ENCODE measurements at places on chromosomes 6 and 20.
A peak's percentile ranks its signal among the peaks of the same experiment; 100 is the strongest.

GRCh38 chr6:89749918-89750317, 69.7 kb downstream of the MDN1 start:
- DNase-seq, result no peak

DNA sequence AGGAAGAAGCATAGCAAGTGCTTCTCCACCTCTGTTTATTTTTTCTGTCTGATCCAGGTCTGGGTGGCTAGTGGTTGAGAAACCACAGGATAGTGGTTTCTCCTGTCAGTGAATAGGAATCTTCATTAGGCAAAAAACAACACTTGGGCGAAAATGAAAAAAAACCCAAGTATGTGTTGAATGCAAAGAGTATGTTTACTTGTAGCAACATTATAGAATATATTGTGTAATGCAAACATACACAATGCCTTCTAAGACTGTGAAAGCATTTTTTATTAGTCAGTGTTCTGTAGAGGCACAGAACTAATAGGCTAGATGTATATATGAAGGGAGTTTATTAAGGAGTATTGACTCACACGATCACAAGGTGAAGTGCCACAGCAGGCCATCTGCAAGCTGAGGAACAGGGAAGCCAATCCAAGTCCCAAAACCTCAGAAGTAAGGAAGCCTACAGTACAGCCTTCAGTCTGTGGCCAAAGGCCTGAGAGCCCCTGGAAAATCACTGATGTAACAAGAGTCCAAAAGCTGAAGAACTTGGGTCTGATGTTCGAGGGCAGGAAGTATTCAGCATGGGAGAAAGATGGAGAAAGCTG, 111.1 kb downstream of the UST start:
- DNase-seq, result no peak

DNA sequence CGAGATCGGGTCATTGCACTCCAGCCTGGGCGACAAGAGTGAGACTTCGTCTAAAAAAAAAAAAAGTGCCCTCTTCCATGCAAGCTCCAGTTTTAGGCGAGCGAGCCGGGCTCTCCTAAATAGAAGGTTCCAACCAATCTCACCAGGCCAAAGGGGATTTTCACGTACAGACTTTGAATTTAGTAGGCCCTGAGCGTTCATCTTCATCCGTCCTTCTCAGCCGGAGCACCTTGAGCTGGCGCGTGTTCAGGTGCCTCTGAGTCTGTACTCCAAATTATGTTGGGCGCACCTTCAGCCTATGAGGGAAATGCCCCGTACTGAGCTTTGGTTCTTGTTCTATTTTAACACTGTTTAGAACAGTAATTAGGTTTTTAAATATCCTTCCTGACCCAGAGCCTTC, 817 bp upstream of the TAP2 start:
- no peak for DNase-seq

GRCh38 chr6:2655844-2656433, 94.8 kb downstream of the MYLK4 start:
- no peak for DNase-seq

- DNase-seq, result no peak
Measured at GRCh38 chr6:83464381-83465140, 33.7 kb upstream of the ME1 start.

DNA sequence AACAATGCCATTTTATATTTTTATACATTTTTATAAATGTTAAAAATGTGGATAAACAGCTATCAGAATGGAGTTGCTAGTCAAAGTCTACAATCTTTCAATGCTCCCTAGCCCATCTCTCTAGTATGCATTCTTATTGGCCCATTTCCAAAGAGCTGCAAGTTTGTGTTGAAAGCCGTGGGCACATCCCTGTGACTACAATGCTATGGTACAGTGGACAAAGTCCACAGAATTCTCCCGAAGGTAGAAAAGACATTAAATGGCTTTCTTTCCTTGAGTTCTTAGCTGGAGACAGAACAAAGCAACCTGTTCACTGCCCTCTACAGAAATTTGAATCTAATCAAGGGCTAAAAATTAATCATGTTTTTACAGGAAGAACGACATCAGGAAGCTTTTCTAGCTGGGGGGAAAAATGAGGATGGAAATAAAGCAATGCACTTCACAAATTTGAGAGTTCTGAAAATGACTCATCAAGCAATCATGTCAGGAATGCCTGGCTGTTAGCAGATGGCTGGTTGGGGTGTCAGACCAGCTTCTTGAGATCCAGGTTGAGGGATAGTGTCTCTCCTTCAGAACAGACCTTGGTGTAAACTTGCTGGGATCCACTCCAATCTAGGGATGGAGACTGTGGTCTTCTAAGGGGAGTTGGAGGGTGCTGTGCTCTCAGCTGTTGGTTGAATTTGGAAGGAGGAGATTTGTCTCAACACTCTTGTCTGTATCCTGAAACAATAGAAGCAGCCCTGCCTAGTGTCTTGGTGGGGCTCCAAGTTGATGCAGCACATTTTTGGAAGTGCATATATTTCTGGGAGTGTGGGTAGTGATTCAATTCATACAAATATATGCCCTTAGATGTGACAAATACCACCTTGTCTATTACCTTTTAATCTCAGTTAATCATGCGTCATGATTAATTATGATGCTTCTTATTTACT, 143.4 kb upstream of the PHACTR1 start:
- DNase-seq, result no peak

DNA sequence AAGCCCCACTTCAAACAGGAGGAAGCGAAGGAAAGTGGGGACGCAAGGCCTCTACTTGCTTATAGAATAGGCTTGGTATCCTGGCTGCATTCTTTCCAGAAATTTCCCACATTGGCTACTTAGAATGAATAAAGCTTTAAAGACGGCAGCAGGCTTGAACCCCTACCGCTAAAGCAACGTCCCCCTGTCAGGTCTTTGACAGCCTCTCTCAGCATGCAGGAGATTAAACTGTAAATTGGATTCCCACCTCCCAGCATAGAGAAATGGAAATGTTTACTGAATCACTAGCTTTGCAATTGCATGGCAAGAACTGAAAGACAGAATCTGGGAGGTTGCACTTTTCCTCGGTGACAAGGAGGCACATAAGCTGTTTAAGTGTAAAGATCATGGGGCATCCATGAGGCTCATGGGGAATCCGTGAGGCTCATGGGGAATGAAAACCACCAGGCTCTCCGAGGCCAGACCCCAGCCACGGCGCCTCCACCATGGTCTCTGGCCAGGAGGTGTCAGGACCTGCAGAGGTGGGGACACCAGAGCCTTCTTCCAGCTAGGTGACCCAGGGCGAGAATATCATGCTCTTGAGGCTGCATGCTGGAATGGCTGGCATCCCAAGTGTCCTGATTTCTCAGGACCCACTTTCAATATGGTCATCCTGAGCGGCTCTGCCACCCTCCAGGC, 10.3 kb downstream of the LEMD2 start:
- DNase-seq, result no peak

GRCh38 chr6:163695414-163695864, 280.9 kb downstream of the QKI start:
- no peak for DNase-seq

DNA sequence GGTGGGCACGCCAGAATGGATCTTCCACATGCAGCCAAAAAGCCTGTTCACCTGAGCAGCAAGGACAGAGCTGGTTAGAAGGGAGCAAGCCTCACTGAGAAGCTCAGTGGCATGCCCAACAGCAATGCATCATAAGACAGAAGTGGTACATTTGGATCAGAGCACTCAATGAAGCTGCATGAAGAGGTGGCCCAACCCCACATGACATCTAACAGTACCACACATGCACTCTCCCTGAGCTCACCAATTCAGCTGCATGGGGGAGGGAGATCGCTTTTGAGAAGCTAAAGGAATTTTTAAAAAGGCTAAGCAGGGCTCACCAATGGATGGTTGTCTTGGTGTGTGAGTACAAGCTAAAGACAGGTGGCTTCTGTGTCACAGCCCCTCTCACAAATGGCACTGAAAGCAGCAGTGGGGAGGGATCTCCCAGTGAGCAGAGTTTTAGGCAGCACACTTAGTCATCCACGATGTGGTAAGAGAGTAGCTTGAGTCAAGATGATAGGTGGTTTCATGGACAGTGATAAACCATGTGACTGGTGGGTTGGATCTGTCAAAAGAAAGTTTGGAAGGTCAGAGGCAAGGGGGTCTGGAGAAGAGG, 166.6 kb upstream of the TAB2 start:
- no peak for DNase-seq

DNA sequence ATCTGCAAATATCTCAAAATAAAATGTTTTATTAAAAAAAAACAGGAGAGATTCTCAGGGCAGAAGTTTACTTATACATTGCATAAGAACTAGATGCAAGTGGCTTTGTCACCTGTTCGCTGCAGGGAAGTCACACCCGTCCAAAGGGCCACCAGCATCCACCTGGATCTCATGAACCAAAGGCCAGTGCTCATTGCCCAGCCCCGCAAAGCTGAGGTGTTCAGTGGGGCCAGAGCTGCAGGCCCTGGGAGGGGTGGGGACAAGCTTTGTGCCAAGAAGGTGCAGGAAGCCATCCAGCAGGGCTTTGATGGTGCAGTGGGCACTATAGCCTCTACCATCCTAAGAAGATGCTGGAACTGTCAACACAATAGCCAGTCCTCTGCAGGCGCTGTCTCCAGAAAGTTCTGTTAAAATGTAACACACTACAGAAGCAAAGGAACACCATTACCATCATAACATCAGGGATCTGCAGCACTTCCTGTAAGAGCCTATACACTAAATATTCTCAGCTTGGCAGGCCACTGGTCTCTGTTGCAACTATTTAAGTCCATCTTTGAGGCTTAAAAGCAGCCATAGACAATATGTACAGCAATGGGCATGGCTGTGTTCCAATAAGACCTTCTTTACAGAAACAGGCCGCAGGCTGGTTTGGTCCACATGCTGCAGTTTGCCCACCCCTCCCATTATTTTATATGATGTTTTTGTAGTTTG, 15.7 kb upstream of the CD93 start:
- no peak for DNase-seq

DNA sequence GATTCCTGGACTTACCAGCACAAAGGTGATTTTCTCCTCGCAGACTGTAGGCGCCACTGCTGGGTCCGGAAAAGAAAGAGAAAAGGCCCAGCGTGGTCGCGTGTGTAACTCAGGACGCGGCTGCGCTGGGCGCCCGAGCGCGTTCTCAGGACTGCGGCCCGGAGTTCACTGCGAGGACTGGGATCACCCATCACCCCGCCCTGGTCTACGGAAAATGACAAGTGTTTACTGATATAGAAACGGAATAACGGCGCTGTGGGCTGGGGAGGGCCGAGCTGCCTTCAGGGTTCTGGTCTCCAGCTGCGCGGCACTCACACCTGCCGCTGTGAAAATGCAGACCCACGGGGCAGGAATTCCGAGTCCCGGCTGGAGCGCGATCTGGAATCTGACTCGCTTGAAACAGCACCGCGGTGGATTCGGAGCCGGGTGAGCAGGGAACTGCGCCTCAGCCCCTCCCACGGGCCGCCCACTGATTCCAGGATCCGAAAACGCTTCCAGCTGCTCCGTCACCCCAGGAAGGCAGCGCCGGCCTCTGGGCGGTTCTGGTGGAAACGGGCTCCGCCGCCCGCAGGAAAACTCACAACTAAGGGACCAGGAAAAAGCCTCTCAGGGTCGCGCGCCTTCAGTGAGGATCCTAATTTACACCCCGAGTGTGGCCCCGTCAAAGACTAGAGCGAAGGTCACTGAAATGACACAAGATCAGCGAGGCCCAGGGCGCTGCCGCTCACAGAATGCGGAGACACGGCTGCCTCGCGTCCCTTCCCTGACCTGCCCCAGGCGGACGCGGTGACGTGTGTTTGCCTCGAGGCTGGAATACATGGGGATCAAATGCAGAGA, 34.5 kb downstream of the HLA-A start:
- peak; percentile 35 for DNase-seq

- DNase-seq, result no peak
Measured at GRCh38 chr20:24953209-24953575, 4.1 kb downstream of the CST7 start.

DNA sequence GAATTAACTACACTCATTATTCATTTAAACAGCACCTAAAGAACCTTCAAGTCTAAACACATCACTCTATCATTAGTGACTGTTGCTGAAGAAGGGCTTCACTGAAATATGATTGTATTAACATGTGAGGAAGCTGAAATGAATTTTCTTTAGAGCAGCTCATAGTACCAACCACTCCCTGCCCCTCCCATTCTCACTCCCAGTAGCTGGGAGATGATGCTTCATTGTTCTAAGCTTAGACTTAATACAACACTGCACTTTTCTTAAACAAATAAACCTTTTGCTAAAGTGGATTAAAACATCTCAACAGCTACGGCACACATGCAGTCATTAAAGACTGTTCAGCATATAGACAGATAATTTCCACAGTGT, 63.1 kb downstream of the ATXN1 start:
- no peak for DNase-seq

GRCh38 chr6:8829296-8829695, 394.0 kb upstream of the SLC35B3 start:
- DNase-seq, result no peak

- DNase-seq, result no peak
Measured at GRCh38 chr6:13417954-13418353, 69.4 kb downstream of the GFOD1 start.

DNA sequence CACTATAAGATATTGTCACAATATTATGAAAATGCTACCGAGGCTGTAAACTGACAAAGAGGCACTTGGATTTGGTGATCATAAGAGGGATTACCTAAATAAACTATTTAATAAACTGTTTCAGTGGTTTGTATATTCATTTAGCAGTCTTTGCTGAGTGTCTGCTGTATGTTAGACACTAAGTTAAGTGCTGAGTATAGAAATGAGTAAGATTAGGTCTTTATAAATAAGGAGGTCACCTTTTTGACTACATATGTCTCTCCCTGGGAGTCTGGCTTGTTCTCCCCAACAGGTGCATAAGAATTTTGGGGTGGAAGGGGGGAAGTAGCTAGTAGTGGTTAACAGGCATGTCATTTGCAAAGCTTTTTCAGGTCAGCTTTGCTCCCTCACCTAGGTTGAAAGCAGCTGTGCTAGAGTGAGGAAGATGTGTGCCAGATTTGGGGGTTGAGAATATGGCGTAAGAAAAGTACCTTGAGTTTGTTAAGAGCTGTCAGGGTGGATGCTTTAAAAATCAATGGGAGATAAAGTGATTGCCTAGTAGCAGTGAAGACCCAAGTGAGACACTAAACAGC, 246.3 kb downstream of the ZFAND3 start:
- no peak for DNase-seq

DNA sequence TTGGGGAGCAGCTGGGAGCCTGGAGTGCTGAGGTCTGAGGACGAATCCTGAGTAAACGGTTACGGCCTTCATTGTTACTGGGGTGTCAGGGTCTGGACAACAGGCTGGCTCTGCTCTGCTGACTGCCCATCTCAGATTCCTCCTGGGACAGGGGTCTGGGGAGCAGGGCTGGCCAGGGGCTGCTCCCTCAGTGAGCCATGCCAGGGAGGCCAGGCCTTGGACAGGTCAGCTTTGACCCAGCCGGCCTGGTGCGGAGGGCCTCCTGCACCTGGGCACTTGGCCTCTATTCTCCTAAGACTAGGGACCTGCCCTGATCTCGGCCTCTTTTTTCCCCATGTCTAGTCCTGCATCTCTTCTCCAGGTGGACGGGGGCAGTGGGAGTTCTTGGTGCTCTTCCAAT, 44.9 kb downstream of the MYT1 start:
- DNase-seq, result no peak

- no peak for DNase-seq
Measured at GRCh38 chr6:107408714-107409113, 50.6 kb downstream of the PDSS2 start.

GRCh38 chr6:85892346-85892745, 249.7 kb upstream of the SYNCRIP start:
- no peak for DNase-seq

GRCh38 chr20:45230631-45231030, 9.5 kb downstream of the SEMG2 start:
- DNase-seq, result no peak

- no peak for DNase-seq
Measured at GRCh38 chr6:98324446-98324845, 509.9 kb upstream of the POU3F2 start.
